ENCODE measurements at places on chromosomes 16 and 17.

- no peak for DNase-seq
Observed at GRCh38 chr16:3183445-3184139, 4.4 kb upstream of the OR1F1 start.

- no peak for DNase-seq
Observed at GRCh38 chr16:57525761-57526160, 10.6 kb downstream of the CCDC102A start.

GRCh38 chr17:7084088-7084487, 4.0 kb upstream of the CLEC10A start:
- DNase-seq: no peak

DNA sequence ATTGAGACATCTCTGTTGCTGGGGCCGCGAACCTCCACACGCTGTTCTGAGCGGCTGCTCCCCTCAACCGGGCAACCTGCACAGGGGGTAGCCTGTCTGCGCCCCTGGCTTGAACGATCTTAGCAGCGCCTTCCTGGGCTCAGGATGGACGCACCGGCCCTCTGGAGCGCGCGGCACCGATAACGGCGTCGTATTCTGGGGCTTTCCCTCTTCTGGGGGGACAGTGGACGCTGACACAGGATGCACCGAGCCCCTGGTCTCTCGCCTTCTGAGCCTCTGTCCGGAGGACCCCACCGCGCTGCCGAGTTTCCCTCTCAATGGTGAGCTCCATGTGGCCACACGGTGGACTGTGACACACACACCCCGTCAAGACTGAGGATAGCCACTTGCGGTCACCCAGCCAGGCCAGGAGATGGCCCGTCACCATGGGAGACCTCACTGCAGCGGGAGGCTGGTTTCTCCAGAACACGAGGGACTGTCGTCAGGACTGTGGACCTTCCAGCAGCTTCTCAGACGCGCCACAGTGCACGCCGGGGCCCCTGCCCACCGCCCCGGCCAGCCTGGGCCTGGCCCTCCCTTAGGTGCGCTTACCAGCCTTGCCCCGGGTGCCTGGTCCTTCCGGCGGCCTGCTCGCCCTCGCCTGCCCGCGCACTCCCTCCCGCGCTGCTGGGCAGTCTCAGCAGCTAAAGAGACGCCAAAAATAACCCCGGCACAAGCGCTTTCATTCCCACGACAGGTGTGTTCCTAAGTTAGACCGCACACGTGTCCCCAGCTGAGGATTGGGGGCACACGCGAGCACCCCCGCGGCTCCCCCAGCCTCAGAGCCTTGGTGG, 30.0 kb upstream of the PABPN1L start:
- DNase-seq: no peak

- DNase-seq: no peak
Observed at GRCh38 chr17:8121681-8122421, 2.1 kb downstream of the HES7 start.

- DNase-seq: no peak
Observed at GRCh38 chr17:61496174-61496956, 44.1 kb downstream of the TBX4 start.

DNA sequence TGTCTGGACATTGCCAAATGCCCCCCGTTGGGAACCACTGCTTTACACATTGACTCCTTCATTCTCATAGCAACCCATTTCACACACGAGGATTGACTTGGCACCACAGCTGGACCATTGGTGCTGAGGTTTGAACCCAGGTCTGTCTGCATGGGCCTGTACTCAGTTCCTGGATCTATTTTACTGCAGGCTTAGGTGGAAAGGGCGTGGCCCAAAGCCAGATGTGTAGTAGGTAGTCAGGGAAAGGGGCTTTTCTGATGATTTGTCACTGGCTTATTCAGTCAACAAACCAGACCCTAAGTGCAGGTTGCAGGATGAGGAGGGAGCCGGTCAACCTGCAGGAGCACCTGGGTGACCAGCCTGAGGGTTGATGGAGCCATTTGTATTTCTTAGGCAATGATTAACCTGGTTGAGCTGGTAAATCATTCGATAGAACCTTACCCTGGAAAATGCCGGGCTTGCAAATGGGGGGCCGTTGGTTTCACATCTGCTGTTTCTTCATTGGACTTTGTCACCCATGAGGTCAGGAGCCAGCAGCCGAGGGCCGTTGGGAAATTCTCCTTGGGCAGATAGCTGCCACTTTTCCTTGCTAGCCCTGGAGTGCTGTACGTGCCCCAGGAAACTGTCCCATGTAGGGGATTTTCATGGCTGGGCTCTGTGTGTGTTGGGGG, 104.4 kb downstream of the CMIP start:
- DNase-seq: no peak

DNA sequence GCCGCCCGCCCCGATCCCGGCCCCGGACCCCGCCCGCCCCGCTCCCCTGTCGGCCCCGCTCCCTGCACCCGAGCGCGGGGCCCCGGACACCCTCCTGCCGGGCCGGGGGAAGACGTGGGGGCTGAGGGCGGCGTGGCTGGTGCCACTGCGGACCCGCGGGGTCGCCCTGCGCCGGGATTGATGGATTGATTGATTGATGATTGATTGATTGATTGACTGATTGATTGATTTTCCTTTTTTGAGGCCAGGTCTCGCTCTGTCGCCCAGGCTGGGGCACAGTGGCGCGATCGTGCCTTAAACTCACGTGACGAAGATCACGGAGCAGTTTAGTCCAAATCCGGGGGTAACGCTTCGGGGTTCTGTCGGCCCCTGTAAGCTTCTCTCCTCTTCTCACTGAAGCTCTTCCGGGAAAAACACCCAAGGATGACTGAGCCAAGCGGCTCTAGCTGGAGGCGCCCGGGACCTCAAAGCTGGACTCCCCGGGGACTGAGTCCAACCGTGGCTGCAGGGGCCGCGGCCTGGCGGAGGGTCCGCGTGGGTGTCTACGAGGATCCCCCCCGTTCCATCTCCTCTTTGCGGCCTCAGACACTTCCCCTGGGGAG, 40.2 kb upstream of the BHLHA9 start:
- no peak for DNase-seq

DNA sequence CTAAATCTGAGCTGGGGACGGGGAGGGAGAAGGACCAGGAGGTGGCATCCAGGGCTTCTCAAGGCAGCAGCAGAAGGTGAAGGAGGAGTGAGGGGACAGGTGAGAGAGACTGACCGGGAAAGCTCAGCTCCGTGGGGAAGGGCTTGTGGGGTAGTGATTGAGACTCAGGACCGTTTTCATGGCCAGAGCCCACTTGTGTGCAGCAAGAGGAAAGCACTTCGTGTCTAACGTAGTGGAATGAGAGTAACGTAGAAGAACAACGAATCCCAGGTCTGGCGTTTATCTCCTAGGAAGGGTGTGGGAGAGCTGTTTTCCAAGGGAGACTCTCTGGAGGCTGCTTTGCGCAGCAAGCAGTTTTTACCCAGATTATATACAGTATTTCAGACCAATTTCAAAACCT, 1.3 kb upstream of the CDH3 start:
- no peak for DNase-seq

DNA sequence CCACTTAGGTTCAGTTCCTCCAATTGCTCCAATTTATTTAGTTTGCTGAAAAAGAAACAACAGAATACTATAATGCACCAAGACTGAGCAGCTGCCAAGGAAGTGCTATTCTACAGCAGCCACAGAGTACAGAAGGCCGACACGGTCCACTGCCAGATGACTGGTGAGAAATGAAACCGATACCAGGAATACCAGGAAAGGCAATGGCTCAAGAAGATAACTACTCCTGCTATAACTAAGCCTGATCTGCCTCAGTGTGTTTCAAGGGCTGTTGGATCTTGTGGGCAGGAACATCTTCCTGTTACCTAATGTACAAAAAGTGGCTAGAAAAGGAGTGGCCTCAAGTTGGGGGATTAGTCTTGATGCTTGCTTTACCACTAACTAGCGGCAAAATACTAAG, 32.8 kb downstream of the MARVELD3 start:
- no peak for DNase-seq

DNA sequence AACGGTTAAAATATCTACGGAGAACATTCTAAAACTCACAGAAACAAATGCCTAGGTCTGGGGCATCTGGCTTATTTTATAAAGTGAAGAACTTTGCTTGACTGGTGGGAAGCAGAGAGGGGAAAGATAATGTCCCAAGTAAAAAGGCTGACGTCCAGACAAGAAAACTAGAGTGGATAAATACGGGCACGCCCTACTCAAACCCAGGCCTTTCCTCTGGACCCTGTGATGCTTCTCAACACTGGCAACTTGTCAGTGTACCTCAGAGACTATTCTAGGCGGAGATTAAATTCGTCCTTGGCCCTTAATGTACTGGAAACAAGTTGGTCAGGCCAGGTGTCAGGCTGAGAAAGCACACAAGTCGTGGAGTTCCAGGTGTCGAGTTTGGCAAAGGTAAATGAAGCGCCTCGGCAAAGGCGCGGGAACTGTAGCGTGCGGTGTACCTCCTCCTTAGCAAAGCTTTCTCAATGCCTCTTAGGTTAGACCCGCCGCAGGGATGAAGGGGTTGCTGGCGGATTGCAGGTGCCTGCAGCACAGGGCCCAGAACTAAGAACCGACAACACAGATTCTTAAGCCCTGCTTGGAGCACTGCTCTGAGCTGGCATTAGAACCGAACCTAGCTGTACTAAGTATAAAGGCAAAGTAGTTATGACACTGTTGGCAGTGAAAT, 668 bp upstream of the UNK start:
- DNase-seq: no peak

DNA sequence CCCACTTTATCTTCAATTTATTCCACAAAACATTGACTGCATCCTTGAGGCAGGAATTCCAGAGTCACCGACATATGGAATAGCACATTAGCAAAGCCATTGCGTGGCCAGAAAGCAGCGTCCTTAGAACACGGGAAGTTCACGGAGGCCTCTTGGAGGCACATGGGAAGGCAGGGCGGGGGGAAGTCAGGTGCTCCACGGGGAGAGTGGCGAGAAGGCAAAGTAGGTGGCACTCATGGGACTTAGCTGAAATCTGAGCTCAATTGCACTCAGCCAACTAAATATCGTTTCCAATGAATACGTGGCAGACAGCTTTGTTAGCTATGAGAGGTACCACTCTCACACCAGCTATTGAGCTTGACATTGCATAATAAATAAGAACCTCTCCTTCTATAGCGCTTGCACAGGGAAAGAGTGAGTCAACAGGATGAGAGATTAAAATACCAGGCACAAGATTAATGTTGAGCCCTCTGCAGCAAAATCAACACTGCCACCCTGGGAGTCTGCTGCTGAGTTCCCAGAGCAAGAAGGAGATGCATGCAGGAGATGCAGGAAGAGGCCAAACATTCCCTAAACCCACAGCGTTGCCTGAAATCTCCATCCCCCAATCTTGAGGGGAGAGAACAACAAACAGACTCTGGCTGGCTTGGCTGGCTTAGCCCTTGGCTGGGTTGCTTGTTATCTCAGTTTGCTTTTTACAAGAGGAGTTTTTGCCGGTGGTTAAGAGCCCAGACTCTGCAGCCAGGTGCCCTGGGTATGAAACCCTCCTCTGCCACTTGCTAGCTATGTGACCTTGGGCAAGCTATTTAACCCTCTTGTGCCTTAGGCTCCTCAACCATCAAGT, 28.8 kb downstream of the ABCC12 start:
- no peak for DNase-seq

DNA sequence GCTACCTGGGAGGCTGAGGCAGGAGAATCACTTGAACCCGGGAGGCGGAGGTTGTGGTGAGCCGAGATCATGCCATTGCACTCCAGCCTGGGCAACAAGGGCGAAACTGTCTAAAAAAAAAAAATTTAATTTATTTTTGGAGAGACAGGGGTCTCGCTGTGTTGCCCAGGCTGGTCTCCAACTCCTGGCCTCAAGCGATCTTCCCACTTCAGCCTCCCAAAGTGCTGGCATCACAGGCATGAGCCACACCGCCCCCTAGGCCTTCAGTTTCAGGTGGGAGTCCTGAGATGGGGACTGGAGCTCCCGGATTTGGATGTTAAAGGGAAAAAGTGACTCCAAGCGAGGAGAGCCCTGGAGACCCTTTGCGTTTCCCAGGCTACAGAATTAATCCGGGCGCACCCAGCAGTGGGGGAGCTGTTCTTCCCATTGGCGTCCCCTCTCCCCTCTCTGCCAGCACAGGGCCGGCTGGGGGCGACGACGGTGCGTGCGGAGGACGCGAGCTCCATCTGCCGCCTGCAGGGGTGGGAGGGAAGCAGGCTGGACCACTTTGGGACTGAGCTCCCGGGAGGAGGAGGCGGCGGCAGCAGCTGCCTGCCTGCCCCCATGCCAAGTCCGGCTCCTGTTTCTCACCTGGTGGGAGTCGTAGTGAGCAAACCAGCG, 49.3 kb upstream of the USP7 start:
- DNase-seq: no peak

DNA sequence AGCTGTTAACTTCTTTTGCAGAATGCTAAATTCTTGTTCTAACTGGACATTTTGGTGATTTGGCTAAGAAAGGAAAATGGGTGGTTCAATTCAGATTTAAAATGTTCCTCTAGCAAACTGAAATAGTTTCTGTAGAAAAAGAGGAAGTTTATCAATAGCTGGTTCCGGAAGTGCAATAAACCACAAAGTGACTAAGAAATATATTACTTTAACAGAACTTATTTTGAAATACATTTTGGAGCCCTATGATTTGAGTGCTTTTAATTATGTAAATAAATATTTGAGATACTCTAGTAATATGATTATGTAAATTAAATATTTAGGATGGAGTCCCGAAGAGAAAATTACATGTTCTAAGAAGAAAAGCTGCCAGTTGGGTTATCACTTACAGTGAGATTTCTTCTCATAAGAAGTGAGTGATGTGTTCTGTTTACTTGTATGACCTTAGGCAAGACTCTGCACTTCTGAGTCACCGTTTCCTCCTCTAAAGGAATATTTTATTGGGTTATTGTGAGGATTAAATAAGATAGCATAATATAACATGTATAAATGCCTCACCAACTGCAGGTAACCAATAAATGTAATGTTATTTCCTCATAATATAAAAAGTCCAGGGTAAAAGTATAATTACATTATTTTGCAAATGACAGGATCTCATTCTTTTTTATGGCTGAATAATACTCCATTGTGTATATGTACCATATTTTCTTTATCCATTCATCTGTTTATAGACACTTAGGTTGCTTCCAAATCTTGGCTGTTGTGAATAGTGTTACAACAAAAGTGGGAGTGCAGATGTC, at the start of gene EVI2B:
TSS of gene EVI2B (minus strand) at position 73 of the 800 bp plus-strand sequence. CDS start 8,445 bp downstream, outside the sequence.
- no peak for DNase-seq

DNA sequence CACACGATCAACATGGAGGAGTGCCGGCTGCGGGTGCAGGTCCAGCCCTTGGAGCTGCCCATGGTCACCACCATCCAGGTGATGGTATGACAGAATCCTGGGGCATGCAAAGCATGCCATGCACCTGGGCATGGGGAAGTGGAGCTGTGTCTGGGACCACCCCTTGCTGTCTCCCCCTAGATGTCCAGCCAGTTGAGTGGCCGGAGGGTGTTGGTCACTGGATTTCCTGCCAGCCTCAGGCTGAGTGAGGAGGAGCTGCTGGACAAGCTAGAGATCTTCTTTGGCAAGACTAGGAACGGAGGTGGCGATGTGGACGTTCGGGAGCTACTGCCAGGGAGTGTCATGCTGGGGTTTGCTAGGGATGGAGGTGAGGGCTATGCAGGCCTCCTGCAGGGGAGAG, 6.7 kb downstream of the IFI35 start:
- DNase-seq: no peak
